ENCODE measurements at places on chromosomes 7 and 10.

DNA sequence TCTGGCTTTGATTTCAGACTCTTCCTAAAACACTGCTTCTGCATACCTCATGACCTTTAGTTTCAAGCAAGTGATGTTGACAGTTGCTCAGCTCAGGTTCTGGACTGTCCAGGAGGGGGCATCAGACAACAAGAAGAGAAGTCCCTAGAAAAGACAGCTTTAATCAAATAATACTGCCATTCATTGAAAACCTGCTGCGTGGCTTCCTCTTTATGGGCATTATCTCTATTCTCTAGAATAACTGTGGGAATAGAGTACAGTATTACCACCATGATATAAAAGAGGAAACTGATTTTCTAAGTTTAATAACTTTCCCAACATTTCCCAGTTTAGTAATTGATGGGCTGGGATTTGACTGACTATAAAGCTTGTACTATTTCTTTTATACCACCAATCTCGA, 170.4 kb downstream of the SNX13 start:
- peak; percentile 59 for DNase-seq

DNA sequence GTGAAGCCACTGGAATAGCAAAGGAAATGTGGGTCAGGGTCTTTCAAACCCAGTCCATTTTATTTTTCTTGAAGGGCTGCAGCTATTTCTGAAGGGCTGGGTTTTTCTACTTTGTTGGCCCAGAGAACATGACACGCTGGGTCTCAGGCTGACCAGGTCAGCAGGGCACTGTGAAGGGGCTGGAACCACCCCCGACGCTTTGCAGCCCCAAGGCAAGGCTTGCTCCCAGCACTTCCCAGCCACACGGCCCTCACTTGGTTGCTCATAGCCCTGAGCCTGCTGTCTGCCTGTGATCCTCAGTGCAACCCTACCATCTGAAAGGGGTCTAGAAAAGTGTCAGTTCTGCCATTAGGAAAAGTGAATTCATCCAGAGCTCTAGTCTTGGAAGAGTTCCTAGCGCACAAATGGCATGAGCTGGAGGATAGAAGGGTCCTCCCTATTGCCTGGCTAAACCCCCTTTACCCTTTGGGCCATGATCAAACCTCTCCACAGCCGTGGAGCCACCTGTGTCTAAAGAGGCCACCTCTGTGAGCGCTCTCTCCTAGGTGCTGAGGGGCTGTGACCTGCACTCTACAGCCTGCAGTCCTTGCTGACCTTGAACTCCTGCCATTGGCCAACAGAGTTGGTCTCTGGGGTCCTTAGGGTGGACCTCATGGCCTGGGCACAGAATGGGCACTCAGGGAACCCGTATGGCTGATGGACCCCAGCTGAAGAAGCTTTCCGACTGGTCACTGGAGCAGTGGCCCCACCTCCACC, 132.0 kb downstream of the RGS10 start:
- no peak for DNase-seq

DNA sequence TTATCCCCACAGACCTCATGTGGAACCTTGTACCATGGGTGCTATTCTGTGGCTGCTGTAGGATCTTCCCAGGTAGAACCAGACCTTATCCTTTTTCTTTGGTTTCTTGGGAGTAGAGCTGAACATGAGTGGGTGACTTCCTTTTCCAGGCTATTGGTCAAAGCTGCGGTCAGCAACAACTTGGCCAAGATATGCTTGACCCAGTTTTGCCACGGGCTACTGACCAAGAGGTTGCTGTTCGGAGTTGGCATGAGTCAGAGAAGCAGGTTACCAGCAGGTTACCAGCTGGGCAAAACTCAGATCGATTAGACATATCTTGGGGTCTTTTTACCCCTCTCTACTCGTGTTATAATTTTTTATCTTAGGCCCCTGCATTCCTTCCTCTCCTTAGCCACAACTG, 36.7 kb upstream of the HDAC9 start:
- DNase-seq: no peak

GRCh38 chr10:24857031-24857725, 95.2 kb downstream of the PRTFDC1 start:
- no peak for DNase-seq

DNA sequence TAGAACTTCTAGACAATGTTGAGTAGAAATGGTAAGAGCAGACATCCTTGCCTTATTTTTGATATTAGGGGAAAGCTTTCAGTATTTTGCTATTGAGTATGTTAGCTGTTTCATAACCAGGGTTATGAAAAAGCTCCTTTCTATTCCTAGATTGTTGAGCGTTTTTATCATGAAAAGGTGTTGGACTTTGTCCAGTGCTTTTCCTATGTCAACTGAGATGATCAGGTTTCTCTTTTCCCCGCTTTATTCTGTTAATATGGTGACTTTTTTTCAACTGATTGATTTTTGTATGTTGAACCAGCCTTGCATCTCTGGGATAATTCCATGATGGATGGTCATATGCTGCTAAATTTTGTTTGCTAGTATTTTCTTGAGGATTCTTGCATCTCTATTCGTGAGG, 58.5 kb downstream of the LCOR start:
- no peak for DNase-seq

DNA sequence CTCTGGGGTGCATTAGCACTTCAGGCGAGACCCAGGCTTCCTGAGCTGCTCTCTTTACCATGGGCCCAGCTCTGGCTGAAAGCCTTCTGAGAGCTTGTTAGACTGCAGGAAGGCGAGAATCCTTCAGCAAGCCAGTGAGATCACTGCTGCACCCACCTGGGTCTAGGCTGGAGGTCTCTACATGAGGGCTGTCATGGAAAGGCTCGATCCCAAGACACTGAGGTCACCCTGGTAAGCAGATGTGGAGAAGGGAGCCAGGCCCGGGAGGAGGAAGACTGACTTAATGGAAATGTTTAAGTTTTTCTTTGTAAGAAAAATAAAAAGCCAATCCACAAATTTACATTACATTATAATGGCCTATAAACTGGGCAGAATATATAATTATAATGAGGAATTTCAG, 684.5 kb downstream of the TNS3 start:
- no peak for DNase-seq

DNA sequence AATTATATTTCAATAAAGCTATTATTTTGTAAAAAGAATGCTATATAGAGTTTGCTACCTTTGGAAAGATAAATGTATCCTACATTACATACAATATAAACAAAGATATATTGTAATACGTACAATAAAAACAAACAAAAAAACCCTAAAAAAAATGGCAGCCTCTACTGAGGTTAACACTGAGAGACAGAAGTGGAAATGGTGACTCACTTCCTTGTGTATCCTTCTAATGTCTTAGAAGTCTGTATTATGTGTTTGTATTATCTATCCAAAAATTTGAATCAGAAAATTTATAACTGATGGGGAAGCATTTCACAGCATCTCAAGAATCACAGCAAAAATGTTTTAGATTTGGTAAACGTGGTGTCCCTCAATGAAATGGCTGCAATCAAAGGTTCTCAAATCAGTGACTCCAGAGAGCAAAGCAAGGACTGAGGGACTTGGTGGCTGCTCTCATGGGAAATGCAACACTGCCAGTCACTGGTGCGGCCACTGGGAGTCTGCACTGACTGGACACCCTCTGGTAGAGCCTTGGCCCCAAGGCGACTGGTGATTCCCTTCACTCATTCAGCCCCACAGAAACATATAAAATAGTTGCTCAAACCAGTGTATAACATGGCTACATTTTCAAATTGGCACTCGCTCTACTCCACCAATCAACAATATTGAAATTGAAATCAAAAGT, 53.8 kb downstream of the PANK1 start:
- no peak for DNase-seq

- no peak for DNase-seq
Measured at GRCh38 chr10:105969884-105970377, 1194.6 kb downstream of the SORCS1 start.

DNA sequence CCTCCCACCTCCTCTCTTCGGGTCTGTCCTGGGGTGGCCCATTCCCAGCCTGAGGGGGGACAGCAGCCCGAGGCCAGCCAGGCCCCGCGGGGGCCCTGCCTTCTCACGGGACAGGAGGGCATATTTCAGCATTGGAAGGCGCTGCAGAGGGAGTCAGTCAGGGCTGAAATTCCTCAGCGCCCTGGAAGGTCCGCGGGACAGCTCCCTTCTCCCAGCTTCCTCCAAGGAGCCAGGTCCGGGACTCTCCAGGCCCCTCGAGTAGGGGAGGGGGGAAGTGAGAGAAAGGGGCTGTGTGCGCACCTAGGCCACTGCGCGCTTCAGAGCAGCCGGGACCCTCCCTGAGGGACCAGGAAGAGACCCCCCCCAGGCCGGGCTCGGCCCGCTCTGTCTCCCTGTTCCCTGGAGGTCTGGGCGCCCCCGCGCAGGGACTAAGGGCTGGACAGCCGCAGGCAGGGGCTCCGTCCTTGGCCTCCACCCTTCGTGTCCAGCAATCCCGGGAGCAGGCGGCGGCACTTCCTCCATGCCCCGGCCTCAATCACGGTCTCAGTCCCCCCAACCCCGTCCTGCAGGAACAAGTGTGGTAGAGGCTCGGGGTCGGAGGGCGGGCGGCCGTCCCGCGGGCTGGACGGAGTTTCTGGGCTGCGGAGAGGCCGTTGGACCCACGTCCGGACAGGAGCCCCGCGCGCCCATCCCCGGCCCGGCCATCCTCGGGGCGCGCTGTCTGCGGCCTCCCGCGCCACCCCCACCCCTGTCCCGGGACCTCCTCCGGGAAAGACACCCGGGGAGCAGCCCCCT, 6.0 kb upstream of the ELFN1 start:
- DNase-seq: no peak

DNA sequence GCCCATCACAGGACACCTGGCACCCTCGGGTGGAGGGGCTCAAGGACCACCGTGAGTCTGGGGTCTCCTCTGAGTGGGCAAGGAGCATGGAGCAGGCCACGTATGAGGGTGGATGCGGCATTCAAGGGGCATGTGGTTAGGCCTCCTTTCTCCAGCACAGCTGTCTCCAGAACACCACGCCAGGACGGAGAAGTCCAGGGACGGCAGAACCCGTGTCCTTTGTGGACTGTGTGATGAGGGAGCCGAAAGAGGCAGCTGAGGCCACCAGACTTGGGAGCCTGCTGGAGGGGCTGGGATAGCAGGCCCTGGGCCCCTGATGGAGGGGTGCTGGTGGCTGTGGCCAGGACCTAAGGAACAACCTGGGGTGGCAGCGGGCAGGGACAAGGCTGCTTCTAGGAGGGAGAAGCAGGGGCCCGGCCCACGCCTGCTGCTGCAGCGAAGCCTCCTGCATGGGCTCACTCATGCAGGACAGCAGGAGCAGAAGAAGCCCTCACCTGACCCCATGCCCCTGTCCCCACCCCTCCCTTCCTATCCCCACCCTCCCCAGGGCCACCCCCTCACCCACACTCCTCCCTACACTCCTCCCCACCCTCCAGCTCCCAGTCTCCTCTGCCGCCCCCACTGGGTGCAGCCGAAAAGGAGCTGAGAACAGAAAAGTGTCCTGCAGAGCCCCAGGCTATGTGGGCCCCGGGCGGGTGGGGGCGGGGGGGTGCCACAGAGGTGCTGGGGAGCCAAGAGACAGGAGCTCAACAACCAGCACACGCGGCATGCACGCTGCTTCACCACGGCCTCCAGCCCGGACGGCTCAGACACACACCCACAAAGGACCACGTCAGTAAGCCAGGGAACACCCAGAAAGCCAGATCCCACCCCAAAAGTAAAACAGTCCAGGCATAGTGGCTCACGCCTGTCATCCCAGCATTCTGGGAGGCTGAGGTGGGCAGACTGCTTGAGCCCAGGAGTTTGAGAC, 29.7 kb downstream of the ZFAND2A start:
- no peak for DNase-seq

DNA sequence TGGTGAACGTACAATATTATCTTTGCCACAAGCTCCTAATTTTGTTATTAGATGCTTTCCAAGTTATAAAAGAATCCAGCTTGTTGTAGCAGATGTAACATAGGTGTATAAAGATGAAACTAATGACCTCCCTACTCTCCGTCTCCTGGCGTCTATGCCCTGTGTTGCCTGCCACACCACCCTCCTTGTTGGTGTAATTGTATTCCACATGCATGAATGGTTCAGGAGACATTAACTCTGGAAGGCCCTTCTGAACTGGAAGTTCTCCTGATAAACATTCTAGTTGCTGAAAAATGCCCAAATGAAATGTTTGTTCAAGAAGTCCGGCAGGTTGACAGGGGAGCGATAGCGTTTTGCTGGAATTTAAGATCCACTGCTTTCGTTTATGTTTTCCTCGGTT, 53.9 kb upstream of the SEPHS1 start:
- no peak for DNase-seq

GRCh38 chr7:143279186-143280098, 5.3 kb upstream of the TMEM139 start:
- no peak for DNase-seq

Data from neural crest cell (in vitro differentiated cells).